ENCODE measurements at places on chromosomes 16 and 17.

- no peak for DNase-seq
Observed at GRCh38 chr16:31273187-31273586, 13.4 kb downstream of the ITGAM start.

DNA sequence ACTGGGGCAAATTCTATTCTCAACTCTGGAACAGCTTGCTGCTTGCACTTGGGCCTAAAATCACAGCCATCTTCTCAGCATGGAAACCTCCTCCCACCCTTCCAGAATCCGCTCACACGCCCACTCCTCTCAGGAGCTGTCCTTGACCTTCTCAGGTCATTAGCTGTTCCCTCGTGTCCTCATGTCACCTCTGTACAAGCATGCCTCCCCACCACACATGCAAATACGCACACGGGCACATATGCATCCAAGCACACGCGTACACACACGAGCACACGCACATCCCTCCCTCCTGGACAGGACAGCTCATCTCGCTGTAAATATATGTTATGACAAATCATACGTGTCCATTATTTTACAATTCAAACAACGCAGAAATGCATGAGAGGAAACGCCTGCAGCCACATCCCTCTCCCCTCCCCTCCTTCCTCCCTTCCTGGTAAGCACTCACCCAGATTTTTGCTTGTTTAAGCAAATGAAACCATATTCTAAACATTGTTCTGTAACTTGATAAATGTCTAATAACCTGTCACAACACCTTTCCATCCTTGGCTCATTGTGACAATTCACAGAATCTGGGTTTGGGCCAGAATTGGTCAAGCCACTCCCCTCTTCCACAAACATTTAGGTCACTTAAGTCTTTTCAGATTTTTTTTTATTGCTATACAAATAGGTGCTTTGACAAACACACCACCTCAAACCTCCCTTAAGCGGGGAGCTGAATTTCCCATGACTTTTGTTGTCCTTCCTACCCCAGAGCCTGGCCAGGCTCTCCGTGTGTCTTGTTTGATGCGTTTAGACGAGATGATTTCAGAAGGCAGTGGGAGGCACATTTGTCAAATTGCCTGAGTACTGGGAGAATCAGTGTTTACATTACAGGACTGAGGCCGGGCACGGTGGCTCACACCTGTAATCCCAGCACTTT is 41.7 kb downstream of the DNAH17 start:
- no peak for DNase-seq

GRCh38 chr17:35774499-35774898 is 13.8 kb downstream of the C17orf50 start:
- peak; percentile 53 for DNase-seq

GRCh38 chr17:16917671-16918394 is 54.1 kb downstream of the TNFRSF13B start:
- DNase-seq, result no peak

DNA sequence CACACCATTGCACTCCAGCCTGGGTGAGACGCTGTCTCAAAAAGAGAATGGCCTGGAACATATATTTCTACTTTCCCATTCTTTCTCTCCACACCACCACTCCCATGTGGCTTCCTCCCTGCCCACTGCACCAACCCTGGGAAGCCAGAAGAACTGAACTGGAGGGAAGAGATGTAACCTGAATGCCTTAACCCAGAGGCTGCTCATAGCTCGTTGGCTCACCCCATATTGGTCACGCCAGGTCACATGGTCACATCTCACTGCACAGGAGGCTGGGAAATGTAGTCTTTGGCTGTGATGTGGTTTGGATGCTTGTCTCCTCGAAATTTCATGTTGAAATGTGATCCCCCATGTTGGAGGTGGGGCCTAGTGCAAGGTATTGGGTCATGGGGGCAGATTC is 5.9 kb upstream of the DNAH17 start:
- DNase-seq, result no peak

DNA sequence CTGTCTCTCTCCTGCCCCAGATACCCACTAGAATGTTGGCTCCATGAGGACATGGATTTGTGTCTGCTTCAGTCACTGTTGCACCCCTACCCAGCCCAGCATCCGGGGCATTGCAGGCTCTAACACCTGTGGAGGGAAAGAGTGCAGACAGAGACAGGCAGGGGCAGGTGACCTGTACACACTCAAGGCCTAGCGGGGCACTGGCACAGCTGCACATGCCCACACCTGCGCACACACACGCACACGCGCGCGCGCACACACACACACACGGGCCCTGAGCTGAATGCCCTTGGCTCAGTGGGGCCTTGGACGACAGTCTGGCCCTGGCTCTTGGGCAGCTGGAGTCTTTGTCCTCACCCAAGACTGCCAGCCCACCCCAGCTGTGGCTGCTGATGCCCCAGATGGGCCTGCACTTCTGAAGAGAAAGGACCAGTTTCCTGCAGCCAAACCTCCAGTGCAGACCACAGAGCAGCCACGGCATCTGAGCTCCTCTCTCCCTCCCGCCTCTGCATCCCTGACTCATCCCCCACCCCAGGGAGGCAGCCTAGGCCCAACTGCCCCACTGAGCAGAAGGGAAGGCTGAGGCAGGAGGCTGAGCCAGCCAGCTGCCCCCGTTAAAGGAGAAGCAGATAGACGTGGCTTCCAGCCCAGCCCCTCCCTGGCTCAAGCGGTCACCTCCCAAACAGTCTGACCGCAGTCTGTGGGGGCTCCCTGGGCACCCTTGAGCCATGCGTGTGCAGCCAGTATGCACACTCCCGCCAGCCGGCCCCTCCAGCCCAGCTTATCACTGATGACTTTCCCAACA is 12.3 kb upstream of the RAI1 start:
- DNase-seq, result peak; percentile 41

DNA sequence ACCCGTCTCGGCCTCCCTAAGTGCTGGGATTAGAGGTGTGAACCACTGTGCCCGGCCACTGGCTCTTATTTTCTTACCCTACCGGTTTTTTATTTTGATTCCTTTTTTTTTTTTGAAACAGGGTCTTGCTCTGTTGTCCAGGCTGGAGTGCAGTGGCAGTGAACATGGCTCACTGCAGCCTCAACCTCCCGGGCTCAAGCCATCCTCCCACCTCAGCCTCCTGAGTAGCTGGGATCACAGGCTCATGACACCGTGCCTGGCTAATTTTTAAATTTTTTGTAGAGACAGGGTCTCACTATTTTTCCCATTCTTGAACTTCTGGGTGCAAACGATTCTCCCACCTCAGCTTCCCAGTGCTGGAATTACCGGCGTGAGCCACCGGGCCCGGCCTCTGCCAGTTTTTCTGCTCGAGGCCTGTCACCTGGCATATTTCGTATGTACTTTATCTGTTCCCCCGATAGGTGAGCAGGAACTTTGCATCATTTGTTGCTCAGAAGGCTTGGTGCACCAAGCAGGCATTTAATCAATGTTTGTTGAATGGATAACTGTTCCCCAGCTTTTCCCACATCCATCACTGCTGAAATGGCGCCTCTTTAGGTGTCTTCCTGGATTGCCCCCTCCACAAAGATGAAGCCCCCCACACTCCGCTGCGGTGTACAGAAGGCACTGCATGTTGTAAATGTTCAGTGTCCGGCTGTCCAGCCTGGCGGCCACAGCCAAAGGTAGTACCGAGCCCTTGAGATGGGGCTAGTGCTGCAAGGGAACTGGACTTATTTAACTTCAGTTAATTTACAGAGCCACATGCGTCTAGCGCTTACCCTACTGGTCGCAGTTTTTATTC is 858 bp upstream of the TELO2 start:
- DNase-seq, result no peak

GRCh38 chr16:72821185-72821950 is 226.6 kb downstream of the ZFHX3 start:
- DNase-seq, result no peak

DNA sequence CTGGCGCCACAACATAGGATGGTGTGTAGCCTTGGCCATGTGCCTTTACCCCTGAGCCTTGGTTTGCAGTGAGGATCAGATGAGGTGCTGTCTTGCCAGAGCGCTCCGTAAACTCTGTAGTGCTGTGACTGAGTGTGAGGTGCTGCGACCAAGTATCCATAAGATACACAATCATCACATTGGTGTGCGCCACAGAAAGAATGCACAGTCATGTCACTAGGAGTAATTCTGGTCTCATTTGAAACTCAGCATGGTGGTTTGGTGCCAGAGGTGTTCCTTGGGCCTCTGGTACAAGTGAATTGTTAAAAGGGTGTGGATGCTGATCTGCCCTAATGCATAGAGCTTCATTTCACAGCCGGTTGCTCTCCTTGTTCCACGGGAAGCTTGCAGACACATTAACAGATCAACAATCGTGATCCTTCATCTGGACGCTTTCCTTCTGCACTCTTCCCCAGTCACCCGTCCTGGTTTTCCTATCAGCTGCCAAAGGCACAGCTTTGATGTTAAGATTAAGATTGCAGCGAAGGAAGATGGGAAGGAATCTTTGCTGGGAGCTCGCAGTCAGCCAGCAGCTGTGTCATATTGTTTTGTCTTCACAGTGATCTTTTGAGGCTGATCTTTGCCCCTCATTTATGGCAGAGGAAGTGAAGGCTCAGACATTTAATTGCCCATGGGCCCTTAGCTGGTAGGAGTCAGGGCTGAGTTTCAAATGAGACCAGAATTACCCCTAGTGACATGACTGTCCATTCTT is 79.1 kb downstream of the KSR1 start:
- no peak for DNase-seq

GRCh38 chr16:77969861-77970260 is 52.5 kb upstream of the CLEC3A start:
- no peak for DNase-seq

GRCh38 chr16:56277075-56277474 is 85.8 kb downstream of the GNAO1 start:
- DNase-seq, result no peak

GRCh38 chr16:74740795-74741304 is 33.8 kb downstream of the FA2H start:
- DNase-seq, result peak; percentile 57

DNA sequence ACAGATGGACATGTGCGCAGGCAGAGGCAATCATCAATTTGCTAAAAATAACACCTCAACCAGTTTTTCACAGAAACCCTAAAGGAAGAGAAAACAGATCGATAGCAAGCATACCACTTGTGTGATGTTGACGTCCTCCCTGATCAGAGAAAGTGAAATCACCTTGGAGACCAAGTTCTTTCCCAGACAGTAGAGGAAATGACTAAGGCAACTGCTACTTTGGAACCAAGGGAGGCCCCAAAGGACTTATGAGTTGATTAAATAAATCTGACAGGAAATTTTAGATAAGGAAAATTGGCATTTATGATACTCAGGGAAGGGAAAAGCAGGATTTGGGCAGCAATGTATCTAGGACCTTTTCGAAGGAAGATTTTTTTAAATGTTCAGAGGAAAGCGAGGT is 267.1 kb upstream of the ASIC2 start:
- DNase-seq, result no peak

DNA sequence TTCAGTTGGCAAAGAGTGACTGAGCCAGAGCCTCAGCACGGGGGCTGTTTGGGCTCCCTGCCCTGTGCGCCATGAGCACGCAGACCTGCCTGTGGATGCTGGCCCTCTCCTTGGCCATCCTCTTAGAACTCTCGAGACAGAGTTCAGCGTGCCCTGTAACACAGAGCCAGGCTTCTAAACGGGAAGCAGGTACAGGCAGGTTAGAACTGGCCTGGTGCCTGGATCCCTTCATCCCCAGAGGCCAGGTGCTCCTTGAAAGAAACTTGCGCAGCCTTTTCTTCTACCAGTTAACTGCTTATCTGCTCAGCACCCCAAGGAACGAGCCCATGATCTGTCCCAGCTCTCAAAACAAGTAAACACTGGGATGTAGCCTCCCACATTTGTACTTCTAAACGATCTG is 6.9 kb downstream of the CCNF start:
- DNase-seq, result no peak

GRCh38 chr17:57672971-57673370 is 72.1 kb downstream of the CCDC182 start:
- no peak for DNase-seq

All from myocyte (in vitro differentiated cells).